NCI-H460 (cell line): ENCODE measurements at places on chromosomes 11 and 22.

- no peak for DNase-seq
These were observed 3.1 kb downstream of the MAML2 start for GRCh38 chr11:96339706-96340554.

GRCh38 chr22:47620391-47620790 lies 857.9 kb downstream of the TBC1D22A start:
- no peak for DNase-seq

GRCh38 chr11:537622-538430 lies 499 bp downstream of the LRRC56 start:
- no peak for DNase-seq

DNA sequence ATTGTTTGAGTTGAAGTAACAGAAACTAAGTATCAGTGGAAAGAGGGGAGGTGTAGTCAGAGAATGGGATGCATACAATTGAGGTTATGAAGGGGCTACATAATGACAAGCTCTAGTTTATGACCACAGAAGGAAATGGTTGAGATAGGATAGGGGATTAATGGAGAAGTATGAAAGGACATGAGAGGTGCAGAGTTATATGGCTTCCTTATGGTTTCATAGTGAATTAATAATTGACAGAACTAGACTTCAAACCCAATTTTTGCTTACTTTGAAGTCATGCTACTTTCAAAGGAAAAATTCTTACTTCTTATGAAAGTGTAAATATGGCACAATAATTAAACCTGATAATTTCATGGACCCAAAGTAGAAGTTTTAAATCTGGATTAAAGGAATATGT lies 340.3 kb upstream of the LRRC4C start:
- DNase-seq: no peak

DNA sequence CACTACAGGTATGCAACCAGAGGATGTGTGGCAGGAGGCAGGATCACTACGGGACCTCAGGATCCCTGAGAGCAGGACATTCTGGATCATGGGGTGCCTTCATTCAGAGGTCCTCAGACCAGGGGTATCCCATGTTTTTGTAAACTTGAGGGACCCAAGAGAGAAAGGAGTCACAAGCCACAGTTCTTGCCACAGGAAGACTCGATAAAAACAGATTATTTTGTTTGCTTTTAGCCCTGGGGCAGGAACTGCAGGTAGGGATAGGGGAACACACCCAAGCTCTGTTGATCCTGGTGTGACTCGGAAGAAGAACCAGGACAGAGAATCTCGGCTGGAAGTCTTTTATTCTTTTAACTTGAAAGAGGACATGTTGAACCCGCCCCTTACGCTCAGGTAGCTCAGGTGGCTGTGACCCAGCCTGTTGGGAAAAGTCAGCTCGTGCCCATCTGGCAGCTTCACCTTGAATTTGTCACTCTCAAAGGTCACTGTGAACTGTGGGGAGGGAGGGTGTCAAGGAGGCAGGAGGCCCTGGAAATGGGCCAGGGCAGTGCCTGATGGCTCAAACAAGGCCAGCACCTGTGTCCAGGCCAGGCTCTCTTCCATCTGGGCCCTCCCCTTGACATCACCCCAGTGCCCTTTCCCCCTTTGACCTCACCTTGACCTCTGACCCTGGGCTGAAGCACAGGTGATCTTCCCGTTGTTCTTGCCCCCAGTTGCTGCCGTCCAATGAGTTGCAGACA lies 9.8 kb downstream of the LGALS2 start:
- DNase-seq: no peak

DNA sequence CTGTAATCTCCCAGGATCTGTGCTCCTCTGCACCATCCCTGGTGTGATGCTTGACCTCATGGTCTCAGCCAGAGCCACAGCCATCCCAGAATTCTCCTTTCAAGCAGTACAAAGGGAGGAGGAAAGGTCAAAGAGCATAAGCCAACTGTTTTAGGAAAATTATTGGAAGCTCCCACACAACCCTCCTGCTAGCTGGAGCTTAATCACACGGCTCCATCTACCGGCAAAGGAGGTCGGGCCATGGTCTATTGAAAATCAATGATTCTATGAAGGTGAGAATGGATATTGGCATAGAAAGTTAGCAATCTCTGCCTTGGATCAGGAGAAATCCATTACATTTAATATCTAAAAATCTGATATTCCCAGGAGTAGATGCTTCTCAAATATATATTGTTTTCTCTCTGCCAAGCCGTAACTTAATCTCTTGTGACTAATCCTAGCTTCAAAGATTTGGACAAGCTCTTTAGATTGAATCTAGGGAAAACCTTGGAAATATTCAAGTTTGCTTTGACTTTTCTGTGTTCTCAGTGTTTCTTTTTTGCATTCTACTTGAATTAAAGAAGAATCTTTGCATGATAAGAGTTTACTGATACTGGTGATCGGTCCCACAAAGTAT lies 259.6 kb downstream of the NTM start:
- DNase-seq: no peak

DNA sequence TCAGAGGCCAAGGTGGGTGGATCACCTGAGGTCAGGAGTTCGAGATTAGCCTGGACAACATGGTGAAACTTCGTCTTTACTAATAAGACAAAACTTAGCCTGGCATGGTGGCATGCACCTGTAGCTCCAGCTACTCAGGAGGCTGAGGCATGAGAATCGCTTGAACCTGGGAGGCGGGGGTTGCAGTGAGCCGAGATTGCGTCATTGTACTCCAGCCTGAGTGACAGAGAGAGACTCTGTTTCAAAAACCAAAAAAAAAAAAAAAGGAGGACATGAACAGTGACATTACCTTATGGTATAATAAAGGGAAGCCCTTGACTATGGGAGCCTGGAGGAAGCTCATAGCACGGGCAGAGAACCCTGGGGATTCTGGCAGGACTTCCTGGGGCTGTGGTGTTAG lies 16.5 kb upstream of the PLEKHB1 start:
- DNase-seq: no peak

DNA sequence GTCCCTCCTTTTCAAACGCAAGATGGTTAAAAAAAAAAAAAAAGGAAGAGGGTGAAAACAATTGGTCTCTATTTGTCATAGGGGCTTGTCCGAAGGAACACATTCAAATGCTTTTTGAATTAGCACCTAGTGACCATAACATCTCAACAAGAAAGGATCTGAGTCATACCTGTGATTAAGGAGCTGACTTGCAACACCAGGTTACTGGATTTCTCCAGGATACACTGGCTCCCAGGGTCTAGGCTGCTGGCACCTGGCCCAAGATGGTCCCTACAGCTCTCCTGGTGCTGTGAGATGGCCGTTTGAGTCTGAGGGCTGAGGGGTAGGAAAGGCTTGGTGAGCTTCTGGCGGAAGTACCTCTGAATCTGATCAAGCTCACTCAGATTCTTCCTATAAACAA lies 28.4 kb upstream of the UCP3 start:
- no peak for DNase-seq

GRCh38 chr11:2140411-2141400 lies 1.5 kb upstream of the IGF2 start:
- DNase-seq: no peak

- DNase-seq: no peak
These were observed 68.7 kb downstream of the PRR5L start for GRCh38 chr11:36364551-36365325.

- DNase-seq: no peak
These were observed 8.9 kb downstream of the PATL1 start for GRCh38 chr11:59659981-59660380.

GRCh38 chr11:11440144-11440543 lies 87.1 kb upstream of the CSNK2A3 start:
- DNase-seq: no peak

DNA sequence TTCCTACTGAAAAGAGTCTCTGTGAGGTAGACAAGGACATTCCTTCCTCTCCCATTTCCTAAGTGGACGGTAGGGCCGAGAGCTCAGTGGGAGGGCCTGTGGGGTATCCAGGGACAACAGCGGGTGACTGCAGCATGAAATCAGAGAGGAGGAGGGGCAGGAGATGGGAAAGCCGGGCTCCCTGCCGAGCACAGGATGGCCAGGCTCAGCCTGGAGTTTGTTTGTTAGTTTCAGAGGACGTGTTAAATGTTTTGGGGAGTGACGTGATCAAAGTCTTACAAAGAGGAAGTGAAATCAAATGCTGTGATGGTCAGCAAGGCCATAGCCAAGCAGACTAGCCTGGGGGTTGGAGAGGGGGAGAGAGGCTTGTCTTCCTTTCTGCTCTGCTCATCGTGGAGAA lies 152.7 kb downstream of the ADAMTS15 start:
- DNase-seq: no peak

- DNase-seq: no peak
These were observed 72.1 kb upstream of the TIMP3 start for GRCh38 chr22:32729412-32729811.

GRCh38 chr11:62853279-62853965 lies 14.0 kb upstream of the WDR74 start:
- DNase-seq: no peak

- no peak for DNase-seq
These were observed 262.3 kb downstream of the CADM1 start for GRCh38 chr11:115241899-115242298.

DNA sequence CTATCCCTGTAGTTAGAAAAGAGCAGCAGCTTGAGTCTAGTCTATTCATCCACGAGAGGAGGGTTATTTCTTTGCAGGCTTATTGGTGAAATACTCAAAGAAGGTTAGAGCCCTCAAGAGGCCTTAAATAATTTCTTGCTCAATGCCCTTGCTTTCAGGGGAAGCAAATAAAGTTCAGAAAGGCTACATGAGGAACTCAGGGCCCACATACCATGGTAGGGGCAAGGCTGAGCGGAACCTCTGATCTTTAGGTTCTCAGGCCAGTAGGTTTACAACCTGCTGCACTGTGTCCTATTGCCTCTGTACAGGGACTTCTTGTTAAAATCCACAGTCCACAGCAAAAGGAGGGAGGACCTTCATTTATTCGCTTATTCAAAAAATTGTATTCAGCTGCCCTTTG lies 101.7 kb downstream of the ADAMTS15 start:
- no peak for DNase-seq

DNA sequence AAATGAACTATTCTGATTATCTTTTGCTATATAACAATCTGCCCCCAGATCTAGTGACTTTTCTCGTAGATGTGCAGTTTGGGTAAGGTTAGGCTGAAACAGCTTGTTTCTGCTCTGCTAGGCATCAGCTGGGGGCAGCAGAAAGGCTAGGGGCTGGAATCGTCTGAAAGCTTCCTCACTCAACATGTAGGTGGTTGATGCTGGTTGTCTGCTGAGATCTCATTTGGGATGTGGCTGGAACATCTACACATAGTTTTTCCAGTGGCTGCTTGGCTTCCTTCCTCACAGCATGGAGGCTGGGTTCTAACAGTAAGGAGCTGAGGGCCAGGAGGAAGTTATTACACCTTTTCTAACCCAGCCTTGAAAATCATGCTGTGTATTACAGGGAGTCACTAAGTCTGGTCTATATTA lies 30.2 kb downstream of the USP47 start:
- DNase-seq: no peak

DNA sequence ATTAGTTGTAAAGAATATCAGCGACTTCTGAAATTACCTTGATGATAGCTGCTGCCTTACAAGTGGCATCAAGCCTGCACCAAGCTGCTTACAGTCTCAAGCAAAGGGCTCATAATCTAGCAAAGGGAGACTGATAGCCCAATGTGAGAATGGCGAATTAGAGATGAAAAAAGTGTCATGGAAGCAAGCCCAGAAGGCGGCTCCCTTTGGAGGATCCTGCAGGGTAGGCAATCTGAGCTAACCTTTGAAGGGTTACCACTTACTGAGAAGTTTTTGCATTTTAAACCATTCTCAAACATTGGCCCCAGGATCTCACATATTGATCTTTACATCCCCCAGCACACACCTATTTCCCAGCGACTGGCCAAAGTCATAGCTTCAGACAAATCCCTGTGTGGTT lies 18.5 kb downstream of the GAB2 start:
- DNase-seq: no peak

DNA sequence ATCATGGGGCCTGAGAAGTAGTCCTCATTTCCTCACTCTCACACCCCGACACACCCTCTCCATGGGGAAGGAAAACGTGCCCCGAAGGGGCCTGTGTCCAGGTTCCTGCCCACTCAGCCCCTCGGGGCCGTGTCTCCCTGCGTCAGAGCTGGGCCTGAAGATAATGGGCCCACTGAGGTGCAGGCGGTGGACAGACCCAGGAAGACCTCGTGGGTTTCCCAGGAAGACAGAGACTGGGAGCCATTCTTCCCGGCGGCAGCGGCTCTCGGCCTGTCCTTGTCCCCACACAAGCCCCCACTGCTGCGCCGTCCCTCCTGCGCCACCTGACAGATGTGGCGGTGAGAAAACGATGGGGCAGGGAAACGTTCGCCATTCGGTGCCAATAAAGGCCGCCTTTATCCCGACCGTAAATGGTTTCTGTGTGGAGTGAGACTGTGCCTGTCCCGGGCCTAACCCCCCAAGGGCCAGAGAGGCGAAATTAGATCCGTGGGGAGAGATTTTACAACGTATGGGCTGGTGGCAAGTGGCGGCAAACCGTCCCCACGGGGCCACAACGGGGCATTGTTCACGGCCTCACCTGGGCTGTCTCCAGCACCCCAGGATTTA lies 89.0 kb downstream of the CDKN1C start:
- no peak for DNase-seq

- no peak for DNase-seq
These were observed 78.1 kb downstream of the GAB2 start for GRCh38 chr11:78339483-78339882.

DNA sequence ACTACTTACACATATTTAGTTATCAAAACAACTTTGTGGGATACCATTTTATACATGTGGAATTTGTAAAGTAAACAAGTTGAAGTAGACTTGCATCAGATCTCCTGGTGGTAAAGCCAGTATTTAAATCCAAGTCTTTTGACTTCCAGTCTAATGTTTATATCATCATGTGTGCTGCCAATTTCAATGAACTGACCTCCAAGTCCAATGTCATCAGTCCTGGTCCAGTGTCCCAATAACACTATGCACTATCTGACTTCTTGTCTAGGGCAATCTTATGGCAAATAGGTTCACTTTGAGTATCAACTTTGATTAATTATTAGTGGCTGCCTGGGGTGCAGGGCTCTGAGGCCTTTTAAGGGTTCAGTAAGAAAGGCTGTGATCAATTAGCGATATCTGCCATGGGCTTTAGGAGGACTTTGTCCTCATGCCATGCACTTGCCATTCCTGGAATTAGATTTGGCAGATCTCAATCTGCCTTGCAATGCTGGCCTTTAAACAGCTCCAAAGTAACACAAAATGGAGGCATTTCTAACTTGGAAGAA lies 9.6 kb upstream of the PTS start:
- peak; percentile 44 for DNase-seq

GRCh38 chr11:111992206-111992855 lies 32.9 kb upstream of the DLAT start:
- DNase-seq: no peak
